Tibial nerve (tissue), 4 donors: ENCODE measurements at places on chromosomes 7 and 10.

GRCh38 chr10:85222300-85222699 is 893.9 kb downstream of the CCSER2 start:
- H3K4me3 ChIP-seq = no peak overlapping the region
- no peaks in the 10 kb centered on the region for H3K4me1 ChIP-seq
- no peaks in the 10 kb centered on the region for H3K36me3 ChIP-seq
- no peak overlapping the region for H3K27ac ChIP-seq

GRCh38 chr7:72077786-72078185 is 334.4 kb downstream of the CALN1 start:
- H3K4me1 ChIP-seq = no peaks in the 10 kb centered on the region
- no peak for DNase-seq
- no peaks in the 10 kb centered on the region for H3K27me3 ChIP-seq
- no peak overlapping the region for H3K4me3 ChIP-seq

- H3K27me3 ChIP-seq = no peaks in the 10 kb centered on the region
- H3K36me3 ChIP-seq = no peaks in the 10 kb centered on the region
- DNase-seq = no peak
- H3K4me1 ChIP-seq = peaks cover 23% of the 10 kb centered on the region
These were observed 67.2 kb upstream of the AQP1 start for GRCh38 chr7:30844483-30844874.

- no peaks in the 10 kb centered on the region for H3K27me3 ChIP-seq
- no peak overlapping the region for H3K27ac ChIP-seq
- no peak for DNase-seq
- no peaks in the 10 kb centered on the region for H3K36me3 ChIP-seq
- no peaks in the 10 kb centered on the region for H3K4me1 ChIP-seq
These were observed 96.1 kb upstream of the RET start for GRCh38 chr10:42980553-42981357.

GRCh38 chr10:42997151-42997848 is 79.6 kb upstream of the RET start:
- no peaks in the 10 kb centered on the region for H3K4me1 ChIP-seq
- H3K36me3 ChIP-seq = no peaks in the 10 kb centered on the region
- no peak overlapping the region for H3K27ac ChIP-seq
- no peak overlapping the region for H3K4me3 ChIP-seq

DNA sequence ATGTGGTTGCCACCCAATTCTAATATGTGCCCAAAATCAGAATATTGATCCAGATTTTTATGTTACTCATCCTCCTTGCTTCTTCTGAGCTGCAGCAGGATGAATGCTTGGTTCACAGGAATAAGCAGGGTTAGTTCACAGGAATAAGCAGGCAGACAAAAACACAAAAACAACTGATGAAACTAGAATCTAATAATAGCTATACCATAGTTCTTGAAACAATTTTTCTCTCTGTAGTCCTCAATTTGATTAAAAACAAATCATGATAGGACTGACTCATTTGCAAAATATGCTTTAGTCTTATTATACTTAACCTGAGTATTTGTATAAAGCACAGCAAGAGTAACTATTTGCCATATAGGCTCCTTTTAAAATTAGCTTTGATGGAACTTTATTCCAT is 24.4 kb upstream of the ARHGAP12 start:
- no peaks in the 10 kb centered on the region for H3K4me1 ChIP-seq
- no peaks in the 10 kb centered on the region for H3K36me3 ChIP-seq
- no peaks in the 10 kb centered on the region for H3K27me3 ChIP-seq
- H3K27ac ChIP-seq = no peak overlapping the region
- DNase-seq = no peak

DNA sequence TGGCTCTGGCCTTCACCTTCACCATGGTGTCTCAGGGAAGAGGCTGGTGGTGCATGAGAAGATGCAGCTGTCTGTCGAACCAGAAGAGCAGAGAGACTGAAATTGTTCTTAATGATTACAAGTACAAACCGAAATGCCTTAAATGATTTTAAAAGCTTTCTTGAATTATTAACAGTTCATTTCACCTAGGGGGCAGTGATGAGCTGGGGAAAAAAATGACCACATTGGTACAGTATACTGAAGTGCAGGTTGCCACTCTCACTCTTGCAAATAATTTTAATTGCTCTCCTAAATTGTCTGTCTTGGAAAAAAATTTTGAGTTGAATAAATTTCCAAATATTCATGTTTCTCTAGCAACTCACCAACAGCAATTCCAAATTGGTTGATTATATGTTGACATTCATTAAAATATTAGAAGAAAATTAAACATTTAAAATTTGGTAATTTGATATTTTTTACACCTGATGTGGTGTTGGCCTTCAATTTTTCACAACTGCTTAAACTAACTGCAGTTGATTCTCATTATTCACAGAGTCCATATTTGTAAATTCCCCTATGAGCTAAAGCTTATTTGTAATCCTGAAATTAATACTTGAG is 692.6 kb downstream of the ZWINT start:
- no peak overlapping the region for H3K27ac ChIP-seq
- no peak overlapping the region for H3K4me3 ChIP-seq
- DNase-seq = no peak
- H3K27me3 ChIP-seq = no peaks in the 10 kb centered on the region
- H3K36me3 ChIP-seq = no peaks in the 10 kb centered on the region
